ENCODE measurements at places on chromosomes 11 and 22.

- DNase-seq = peak; percentile 61
Measured at GRCh38 chr11:67640021-67640757, 626 bp upstream of the TBX10 start.

GRCh38 chr22:35705141-35705540 lies 12.5 kb upstream of the APOL5 start:
- DNase-seq = no peak

DNA sequence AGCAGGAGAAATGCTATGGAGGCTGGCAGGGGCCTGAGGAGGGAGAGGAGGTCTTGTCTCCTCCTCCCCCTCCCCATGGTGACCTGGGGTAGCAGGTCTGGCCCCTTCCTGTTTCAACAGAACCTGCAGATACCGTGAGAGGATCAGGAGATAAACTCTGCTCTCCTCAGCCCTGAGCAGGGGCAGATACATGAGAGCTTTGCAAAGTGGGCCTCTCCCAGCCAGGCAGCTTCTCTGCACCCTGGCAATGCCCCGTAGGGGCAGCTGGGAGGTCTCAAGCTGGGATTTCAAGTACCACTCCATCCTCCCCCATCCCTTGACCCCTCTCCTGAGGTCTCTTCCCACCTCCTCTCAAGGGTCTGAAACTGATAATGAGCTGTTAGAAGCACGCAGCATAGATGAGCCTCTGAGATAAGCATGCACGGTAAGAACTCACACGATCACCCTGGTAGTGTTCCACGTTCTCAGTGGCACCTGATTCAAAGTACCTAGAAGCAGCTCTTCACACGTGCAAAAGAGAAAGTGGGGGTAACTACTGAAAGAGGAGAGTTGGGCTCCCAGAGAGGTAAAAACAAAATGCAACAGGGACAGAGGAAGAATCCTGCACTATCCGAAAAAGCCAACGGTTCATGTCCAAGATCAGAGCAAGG lies 4.9 kb upstream of the CCDC86 start:
- no peak for DNase-seq

DNA sequence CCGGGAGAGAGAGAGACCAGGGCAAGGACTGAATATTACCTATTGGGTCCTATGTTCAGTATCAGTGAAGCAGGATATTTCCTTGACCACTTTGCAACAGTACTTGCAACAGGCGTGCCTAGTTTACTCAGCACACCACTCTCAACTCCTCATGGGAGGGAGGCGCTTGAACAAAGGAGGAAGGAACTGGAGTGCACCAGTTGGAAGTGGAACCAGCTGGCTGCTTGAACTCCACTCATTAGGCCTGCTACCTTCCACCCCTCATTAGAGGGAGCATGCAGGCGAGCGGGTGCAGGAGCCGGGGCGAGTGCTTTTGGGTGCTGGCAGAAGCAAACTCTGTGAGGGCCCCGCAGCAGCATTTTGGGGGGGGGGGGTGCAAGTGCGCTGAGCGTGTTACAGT lies 1369.6 kb upstream of the RAG2 start:
- DNase-seq = no peak

DNA sequence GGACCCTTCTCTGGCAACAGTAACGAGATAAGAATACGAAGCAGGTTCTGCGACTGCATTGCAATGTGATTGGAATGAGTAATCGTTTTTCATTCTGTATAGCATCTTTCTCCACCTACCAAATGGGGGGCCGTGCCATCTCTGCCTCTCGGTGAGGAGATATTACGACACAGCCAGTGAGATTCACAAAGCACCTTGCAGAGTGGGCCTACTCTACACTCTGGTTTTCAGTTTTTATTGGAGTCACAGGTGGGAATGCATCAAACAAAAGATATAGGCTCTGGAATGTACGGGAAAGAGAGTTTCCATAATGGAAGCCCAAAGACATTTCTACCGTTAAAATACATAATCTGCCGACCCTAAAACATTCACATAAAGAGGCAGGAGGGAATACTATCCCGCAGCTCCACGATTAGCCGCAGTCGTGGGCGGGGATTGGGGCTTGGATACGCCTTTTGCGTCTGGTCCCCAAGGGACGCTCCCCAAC lies 423 bp upstream of the RTN3 start:
- peak; percentile 13 for DNase-seq

DNA sequence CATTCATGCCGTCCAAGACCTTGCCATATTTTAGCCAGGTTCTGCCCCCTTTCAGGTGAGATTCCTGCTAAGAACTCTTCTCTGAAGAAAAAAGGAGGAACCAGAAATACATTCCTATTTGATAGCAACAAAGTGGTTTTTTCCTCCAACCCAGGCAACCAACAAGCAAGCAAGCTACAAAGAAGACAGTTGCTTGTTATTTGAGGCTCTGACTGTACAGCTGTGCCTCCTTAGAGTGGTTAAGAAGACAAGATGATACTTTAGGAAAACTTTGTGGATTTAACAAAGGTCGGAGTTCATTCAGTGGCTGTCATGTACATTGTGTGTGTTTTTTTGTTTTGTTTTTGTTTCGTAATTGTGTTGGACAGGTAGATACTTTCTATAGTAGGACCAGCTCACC lies 21.7 kb downstream of the TEAD1 start:
- DNase-seq = no peak
